Heart right ventricle (tissue), 16 donors: ENCODE measurements at places on chromosomes 16 and 17. TPM values are rescaled to one million over a fixed set of nuclear protein-coding genes. Genes with fewer than 3 reads are reported as not detected.

CNGB1 gene
- total RNA-seq: not detected

CMTM2 gene
- 0.95 TPM for total RNA-seq

ASPSCR1 gene
- total RNA-seq: 20.9 TPM

NXPH3 gene
- total RNA-seq: 3.4 TPM

KRT34 gene
- not detected for total RNA-seq

KRT33B gene
- total RNA-seq: not detected

SEPTIN12 gene
- total RNA-seq: not detected

WFIKKN1 gene
- total RNA-seq: 0.24 TPM

KCNJ12 gene
- total RNA-seq: 14.7 TPM

DNA sequence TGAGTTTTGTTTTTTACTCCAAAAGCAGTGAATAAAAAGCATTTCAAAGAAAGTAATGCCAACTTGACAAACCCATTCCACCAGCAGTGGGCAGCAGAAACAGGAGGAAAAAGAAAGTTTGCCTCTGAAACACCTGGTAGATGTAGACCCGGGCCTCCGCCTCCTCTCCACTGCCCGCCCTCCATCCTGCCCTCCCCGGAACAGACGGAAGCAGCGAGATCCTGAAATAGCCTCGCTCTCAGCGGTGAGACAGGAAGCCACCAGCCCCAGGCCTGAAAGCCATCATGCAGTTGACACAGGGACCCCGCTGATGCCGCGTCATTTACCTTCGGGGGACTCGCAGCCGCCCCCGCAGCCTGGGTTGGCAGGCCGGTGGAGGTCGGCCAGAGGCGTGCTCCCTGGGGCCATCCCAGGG, 67.8 kb downstream of the C16orf78 start:
- DNase-seq: peak; percentile 41

DNA sequence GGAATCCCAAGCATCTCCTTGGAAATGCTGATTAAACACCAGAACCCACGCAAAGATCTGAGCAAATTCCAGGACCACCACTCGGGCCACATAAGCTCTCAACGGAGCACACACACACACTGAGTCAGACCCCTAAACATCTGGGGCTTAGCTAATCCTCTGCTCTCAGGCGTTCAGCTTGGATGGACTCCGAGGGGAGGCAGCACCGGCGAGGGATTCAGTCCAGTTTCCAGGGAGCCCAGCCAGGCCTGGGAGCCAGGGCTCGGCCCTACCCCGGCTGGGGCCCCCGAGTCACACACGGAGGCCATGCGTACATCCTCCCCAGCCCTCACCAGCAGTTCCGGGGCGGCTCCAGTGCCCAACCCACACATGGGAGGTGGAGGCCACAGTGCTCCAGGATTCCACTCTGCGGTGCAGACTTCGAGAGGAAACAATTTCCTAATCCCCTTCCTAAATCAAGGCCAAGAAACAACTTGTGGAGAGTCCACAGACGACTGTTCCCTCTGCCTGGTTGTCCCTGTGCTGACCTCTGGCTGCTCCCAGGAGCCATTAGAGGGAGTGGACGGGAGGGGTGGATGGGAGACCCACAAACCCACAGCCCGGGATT, 70.5 kb downstream of the GAS7 start:
- peak; percentile 84 for DNase-seq

- DNase-seq: no peak
These were observed 39.7 kb downstream of the BRCA1 start for GRCh38 chr17:43085474-43085873.

GRCh38 chr17:68640242-68640989, 39.2 kb upstream of the FAM20A start:
- DNase-seq: no peak

DNA sequence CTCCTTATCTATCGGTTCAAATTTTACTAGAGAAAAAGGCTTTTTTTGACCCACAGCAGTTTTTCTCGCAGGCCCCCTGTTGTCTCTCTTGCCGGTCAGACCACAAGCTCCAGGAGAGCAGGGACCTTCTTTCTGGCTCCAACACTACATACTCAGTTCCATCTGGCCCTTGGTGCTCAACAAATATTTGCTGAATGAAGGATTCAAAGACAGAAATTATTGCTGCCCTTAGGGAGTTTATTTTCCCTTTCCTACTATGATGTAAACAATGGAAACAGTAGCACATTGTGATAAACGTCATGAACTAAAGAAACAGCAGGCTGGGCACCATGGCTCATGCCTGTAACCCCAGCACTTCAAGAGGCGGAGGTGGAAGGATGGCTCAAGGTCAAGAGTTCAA, 59.0 kb upstream of the ATP2A3 start:
- DNase-seq: no peak

GRCh38 chr17:39679521-39680192, 8.2 kb downstream of the PGAP3 start:
- DNase-seq: no peak

DNA sequence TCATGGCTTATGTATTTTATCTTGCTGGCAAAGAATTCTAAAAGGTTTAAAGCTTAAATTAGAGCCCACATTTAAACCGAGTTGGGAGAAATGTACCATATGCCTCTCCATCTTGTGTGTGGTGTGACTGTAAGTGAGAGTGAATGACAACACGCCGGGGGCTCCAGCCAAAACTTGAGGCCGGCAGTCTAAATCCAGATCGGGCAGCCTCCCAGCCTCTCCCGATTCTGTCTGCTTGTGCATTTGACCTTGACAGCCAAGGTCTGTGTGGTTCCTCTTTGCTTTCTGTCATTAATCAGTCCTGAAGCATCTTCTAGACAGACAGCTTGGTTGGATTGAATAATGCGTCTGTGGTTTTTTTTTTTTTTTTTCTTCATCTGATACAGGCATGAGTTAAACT, 1093.2 kb upstream of the EEF2KMT start:
- no peak for DNase-seq

DNA sequence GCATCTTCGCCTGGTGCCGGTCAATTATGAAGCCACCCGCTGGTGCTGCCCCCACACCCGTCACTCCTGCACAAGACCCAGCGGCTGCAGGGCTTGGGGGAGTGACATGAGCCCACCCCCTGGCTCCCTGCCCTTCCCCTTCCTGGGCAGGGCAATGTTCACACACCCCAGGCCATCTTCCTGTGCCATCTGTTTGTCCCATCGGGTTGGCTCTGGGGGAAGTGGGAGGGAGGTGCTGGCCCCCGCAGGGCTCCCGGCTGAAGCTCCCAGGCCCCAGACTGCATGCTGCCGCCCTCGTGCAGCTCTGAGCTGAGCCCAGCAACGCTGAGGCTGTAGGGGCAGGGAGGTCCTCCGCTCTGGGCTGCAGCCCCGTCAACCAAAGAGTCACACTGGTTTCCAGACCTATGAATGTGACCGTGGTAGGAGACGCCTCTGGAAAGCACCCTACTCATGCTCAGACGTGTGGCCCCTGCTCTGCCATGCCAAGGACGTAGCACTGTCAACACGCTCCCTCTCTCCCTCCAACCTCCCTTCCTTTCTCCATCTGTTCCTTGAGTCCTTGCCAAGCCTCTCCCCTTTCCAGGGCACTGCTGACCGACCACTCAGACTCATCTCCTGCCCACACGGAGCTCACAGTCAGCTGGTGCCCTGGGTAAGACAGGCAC, 140.4 kb downstream of the ENGASE start:
- DNase-seq: no peak

DNA sequence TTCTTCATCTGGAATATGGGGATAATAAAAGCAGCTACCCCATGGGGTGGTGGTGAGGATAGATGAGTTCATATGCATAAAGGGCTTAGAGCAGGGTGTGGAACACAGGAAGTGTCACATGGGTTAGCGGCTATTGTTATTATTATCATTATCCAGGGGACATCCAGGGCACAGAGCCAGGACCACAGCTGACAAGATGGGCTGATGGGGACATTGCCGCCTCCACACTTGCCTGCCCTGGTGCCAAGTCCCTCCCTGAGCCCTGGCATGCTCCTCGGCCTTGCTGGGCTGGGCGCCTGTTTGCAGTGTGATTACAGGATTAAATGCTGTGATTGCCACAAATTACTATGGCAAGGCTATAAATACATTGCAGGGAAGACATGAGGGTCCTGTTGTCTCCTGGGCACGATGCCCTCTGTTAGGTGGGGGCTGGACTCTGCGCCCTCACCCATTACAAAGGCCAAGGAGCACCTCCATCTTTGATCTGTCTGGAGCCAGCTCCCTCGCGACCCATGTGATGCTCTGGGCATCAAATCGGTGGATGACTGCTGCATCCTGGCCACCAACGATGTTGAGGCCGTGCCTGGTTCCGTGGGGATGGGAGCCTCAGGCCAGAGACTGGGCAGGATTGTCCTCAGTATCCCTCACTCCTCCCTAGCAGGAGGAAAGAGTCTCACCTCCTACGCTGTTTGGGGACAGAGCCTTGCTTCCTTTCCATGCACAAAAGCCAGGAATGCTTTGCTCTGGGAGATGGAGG, 43.2 kb downstream of the PIMREG start:
- no peak for DNase-seq

DNA sequence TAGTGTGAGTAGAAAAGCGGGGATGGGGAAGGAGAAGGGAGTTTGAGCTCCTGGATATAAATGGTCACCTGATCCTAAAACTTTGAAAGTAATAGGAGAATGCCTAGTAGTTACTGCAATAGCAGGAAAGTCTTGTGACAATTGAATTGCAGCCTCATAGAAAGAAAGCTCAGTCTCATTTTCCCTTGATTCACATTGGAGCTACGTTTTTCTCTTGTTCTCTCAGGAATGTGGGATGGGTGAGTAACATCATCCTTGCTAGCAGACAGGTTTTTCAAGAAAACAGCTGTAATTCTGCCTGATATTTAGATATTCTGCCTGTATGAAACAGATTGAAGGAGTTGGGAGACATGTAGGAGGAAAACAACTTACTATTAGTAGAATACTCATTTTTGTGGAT, 25.3 kb downstream of the SF3B3 start:
- no peak for DNase-seq

DNA sequence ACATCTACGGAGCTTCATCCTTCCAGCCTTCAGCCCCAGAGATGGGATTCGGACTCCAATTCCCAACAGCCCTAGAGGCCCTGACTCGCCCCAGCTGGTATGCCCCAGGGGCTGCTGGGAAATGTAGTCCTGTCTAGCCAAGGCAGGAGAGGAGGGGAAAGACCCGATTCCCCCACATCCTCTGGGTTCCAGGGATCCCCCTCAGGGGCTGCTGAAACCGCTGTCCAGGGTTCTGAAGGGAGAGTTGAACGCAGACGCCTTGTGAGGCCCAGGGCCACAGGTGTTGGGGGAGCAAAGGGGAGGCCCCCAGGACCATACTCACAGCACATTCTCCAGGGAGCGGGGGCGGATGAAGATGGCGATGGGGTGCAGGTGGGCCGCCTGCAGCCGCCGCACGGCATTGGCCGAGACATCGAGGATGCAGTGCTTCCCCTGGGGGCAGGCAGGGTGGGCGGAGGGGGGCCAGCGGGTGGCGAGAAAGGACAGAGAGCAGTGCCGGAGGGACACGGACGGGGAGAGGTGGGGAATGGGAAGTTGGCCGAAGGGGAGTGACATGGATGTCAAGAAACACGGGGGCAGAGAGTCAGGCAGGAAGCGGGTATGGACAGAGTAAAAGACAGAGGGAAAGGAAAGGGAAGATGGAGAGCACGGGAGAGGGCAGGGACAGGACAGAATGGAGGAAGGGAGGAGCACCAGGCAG, 12.6 kb upstream of the ASGR1 start:
- peak; percentile 63 for DNase-seq

DNA sequence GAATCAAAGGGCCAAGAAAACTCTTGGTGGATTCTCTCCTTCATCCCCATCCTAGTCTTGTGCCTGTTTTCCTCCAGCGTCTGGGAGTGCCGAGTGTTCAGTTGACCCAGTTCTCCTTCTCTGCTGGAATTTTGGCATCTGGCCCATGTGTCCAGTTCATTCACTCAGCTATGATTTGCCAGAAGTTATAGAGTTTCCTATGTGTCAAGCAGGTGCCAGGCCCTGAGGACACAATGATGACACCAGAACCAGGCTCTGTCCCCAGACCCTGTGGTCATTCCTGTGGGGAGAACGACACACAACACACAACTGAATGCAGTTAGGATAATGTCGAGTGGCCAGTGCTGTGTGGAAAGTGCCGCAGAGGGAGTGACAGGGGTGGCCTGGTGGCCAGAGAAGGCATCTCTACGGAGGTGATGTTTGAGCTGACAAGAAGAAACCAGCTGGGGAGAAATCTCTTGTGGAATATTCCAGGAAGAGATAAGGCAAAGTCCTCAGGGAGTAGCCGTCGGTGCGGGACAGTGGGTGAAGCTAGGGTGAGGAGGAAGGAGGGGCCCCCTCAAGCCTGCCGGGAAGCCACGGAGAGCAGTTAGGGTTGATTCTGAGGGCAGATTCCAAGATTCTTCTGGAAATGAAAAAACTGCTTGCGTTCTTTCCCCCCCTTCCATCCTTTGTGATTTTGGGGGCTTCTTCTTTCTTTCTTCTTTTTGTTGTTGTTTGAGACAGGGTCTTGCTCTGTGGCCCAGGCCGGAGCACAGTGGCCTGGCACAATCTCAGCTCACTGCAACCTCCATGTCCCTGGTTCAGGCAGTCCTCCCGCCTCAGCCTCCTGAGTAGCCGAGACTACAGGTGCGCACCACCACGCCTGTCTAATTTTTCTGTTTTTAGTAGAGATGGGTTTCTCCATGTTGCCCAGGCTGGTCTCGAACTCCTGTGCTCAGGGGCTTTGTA, 35.8 kb upstream of the IL34 start:
- DNase-seq: peak; percentile 31

DNA sequence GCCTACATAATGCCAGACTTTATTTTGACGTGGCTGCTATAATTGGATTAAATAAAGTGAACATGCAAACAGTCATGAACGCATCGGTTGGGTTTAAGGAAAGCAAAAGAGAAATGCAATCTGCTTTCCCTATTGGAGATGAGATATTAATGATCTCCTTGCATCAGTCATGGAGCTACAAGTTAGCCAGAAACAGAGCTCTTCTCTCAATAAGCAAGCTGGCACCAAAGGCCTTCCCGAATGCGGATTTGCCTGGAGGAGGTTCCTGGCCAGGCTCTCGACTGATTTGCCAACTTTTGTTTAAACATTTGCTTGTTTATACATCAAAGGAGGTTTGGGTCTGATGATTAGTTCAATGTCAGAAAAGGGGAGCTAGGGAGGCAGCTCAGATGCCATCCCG, 318.4 kb downstream of the XYLT1 start:
- no peak for DNase-seq

GRCh38 chr16:8571061-8571596, 19.2 kb downstream of the TMEM114 start:
- no peak for DNase-seq

GRCh38 chr16:72923757-72924156, 124.2 kb downstream of the ZFHX3 start:
- no peak for DNase-seq

DNA sequence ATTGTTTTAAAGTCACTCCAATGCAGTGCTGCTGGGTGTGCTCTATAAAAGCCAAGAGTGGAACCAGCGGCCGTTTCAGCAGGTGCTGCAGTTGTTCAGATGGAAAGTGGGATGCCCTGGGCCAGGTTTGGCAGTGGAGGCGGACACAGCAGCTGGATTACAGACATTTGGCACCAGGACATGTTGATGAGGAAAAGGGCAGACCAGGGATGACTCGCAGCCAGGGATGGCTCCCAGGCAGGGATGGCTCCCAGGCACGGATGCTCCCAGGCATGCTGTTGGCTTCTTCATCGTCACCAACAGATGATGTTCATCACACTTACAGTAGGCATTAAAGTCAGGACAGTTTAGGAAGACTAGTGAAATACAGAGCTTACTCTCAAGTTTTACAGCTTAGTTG, 10.0 kb downstream of the GAN start:
- DNase-seq: no peak
